Kidney tubule cell (primary cell): ENCODE measurements at places on chromosomes 12 and 14.

GRCh38 chr12:56628671-56629458, 1.3 kb downstream of the BAZ2A start:
- DNase-seq, result peak; percentile 61

DNA sequence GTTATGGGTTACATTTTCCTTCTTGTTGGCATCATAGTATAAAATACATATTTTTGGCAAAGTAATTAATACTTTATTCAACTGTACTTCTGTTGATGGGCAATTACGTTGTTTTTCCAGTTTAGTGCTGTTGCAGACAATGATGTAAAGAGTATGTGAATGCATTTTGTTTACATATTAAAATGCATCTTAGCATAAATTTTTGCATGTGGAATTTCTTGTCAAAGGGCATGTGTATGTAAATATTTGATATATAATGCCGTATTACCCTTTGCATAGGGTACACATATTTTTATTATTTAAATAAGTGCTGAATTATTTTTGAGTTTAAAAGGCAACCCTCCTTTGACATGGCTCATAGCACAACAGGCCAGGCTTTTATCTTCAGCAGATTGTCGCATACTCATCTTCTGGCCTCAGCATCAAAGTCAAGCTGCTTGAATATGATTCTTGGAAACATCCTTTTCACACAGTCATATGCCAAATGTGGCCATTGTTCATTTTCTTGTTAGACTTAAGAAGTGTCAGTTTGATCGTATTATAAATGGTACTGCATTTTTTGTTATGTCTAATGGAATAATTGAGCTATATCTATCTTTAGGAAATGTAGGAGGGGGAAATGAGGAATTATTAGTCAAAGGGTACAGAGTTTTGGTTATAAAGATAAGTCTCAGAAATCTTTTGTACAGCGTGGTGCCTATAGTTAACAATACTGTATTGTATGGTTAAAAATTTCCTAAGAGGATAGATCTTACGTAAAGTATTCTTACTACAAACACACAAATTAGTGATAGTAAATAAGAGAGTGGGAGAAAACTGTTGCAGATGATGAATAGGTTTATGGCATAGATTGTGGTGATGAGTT, 138.5 kb downstream of the FUT8 start:
- DNase-seq, result no peak

DNA sequence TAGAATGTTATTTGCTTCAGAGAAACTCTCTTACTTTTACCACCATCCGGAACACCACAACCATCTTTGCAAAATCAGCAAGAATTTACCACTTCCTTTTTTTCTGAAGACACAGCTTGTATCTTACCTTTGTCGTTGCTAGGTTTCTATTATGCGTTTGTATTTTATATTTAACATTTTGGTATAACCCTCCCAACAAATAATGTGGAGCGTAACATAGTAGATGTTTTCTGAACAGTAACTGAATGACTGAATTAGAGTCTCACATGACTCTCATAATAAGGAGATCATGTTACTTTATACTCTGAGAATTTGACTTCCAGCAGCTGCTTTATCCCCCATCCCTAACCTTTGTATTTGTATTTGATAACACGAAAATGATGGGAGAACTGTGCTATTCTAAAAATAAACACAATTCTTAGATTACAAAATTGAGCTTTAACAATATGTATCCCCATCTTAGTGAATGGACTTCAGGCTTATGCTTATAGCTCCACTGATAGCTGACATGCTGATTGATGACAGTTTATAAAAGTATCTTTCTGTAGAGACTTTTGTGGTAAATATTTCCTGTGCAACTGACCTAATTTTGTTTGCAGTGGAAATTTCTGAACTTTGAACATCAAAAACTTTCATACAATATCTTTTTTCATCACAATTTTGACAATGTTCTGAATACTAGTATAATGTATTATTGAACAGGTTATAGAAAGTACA, 7.9 kb upstream of the KLRB1 start:
- DNase-seq, result no peak

GRCh38 chr14:102326583-102326982, 7.0 kb downstream of the ZNF839 start:
- DNase-seq, result no peak

GRCh38 chr14:97602438-97603117, 805.4 kb downstream of the VRK1 start:
- no peak for DNase-seq

DNA sequence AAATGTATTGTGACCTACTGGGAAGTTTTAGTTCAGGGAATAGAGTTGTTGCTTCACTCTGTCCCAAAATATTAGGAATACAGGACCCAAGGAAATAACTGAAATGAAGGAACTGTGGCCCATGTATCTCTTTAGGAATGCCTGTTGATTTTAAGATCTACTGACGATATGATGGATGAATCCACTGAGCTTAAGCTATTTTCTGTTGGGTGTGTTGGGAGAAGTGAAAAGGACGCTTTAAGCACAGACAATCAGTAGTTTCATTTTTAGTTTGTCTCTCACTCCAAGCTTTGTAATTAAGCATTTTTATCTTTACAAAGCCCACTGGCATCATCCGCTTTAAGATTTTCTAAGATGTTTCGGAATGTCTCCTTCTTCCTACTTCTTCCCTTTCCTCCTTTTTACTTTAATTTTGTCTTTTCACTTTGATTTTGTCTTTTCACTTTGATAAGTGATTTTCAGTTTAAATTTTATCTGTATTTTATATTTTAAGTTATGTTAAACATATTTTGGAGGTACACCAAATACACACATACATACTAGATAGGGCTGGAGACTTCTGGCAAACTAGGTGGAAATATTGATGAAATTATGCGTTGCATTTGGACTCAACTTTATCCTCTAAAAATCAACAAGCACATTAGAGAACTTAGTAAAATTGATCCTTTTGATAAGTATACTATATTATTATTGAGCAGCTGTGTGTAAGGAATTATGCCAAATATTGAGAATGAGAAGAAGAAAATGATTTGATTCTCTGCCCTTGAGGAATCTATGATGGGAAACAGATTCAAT, 52.3 kb upstream of the USP44 start:
- no peak for DNase-seq

GRCh38 chr14:22190411-22191191, 398.4 kb downstream of the DAD1 start:
- DNase-seq, result peak; percentile 88

GRCh38 chr12:57309420-57309819, 58.4 kb upstream of the STAC3 start:
- DNase-seq, result peak; percentile 39

- peak; percentile 84 for DNase-seq
These were observed 1.4 kb upstream of the HMGA2 start for GRCh38 chr12:65822732-65823512.

DNA sequence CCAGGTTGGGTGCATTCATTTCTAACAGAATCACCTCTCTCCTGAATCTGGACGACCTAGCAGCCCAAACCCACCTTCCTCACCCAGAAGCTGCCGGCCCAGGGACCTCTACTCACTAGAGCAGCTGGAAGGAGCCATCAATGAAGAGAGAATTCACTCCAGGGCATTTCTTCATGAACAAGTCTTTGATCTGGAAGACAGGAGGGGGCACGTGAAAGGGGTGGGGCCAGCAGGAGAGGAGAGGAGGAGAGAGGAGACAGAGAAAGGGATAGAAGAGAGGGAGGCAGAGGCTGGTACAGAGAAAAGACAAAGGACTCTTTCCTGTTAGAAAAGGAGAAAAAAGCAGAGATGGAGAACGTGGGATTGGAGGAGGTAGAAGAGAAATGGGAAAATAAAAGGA, 39.8 kb downstream of the TRPV4 start:
- no peak for DNase-seq

DNA sequence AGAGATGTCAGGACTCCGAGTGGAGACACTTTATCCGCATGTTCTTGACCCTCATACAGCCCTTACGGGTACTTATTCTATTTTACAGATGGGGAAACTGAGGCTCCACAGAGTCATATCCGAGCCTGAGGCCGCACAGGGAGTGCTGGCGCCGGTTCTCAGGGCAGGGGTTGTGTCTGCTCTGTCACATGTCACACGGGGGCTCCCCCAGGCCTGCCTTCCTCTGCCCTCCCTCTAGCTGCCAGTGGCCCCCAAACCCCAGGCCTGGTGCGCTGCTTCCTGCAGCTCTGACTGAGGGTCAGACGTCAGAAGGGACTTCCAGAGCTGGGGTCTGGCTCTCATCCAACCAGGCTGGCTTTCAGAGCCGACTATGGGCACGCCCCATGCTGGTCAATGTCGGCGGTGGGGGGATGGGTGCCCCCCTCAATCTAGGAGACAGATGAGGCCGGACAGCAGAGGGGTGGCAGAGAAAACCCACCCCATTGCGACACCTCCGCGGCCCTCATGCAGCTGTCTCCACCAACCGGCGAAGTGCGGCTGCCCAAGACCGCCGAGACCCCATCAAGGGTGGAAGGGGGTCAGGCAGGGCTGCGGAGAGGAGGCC, 811 bp upstream of the INF2 start:
- DNase-seq, result peak; percentile 52
